ENCODE measurements at places on chromosomes 6 and 20.

- no peak for DNase-seq
Observed at GRCh38 chr6:122803171-122803661, 14.2 kb downstream of the SMPDL3A start.

- no peak for DNase-seq
Observed at GRCh38 chr6:41524634-41525011, 21.6 kb upstream of the FOXP4 start.

GRCh38 chr20:57973886-57974285 lies 254.6 kb downstream of the ANKRD60 start:
- no peak for DNase-seq

DNA sequence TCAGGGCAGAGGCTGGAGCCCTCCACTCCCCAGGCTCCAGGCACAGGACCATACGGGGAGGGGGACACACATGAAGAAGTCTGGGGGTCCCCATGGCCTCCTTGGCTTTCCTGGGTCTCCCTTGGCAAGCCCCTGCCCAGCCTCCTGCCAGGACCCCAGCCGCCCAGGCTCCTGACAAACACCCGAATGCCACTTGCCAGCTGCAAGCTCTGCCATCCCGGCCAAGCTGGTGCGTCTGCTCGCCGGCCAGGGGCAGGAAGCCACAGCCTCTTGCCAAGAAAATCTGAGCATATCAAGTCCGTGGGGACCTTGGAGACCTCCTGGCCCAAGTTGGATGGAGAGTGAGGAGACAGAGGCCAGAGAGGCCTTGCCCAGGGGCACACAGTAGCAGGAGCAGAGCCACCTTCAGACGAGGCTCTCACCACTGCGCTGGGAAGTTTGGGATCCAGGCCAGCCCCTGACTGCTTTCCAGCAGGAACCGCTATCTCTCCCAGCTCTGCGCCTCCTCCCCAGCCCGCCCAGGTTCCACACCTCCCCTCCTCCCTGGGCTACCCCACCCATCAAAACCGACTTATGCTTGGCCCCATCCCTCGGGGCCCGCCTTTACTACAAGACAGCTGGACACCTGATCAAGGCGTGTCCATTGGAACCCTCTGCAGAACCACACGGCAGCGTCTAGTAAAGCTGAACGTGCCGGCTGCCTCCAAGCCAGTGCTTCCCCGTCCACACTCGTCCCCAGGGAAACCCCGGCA lies 80.2 kb downstream of the GRM4 start:
- no peak for DNase-seq

DNA sequence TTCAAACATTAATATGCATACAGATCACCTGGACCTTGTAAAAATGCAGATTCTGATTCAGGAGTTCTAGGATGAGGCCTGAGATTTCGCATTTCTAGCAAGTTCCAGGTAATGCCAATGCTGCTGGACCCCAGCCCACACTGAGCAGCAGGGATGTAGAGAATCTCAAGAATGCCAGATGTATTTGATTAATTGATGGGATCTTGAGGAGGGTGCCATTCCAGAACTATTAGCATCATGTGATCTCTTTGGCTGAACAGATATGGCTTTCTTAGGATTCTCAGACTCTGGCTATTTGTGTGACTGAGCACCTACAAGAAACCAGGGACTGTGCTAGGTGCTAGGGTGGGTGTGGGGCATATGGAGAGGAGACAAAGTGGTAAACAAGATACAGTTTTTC lies 16.5 kb upstream of the SNX3 start:
- DNase-seq: no peak

Measured in WTC11 (cell line).